ENCODE measurements at places on chromosomes 3 and 15.

DNA sequence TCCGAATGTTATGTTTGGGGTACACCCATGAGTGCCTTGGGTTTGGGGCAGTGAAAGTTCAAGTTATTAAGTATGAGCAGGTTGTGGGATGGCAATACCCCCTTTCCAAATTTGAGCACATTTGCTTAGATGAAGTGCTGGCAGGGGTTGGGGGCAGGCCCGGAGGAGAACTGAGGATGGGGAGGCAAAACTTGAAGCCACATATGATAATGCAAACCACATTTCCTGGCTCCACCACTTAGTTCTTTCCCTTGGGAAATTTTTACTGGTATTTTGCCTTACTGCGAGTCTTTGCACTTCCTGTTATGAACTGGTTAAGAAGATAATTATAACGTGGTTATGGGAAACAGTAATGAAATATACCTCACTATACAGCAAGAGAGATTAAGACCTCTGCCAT is 336.0 kb upstream of the ONECUT1 start:
- no peak for DNase-seq

GRCh38 chr3:46892285-46893145 is 15.0 kb downstream of the PTH1R start:
- DNase-seq: no peak

DNA sequence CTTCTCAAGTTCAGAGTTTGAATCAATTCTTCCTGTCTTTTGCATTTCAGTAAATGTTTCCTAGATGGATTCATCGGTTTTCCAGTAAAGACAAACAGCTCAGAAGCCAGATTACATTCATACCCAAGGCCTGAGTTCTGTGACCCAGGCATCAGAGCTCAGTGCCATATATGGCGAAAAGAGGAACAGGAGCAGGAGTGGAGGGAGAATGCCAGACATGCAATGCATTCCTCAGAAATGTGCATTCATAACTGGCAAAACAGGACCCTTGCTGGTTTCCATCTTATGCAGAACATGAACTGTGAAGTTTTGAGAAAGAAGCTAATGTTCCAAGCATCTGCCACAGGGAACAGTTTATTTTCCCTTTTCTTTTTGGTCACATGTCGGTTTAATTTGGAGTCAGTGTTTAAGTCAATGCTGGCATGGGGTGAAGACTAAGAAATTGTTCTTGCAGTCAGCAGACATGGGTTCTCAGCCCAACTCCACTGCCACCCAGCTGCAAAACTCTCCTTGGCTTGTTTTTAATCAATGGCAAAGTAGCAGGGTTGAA is 116.5 kb downstream of the LPP start:
- DNase-seq: no peak

GRCh38 chr15:87954793-87955192 is 301.7 kb downstream of the NTRK3 start:
- DNase-seq: no peak

- no peak for DNase-seq
These were observed 328.0 kb upstream of the DNAJC19 start for GRCh38 chr3:181317508-181317907.

DNA sequence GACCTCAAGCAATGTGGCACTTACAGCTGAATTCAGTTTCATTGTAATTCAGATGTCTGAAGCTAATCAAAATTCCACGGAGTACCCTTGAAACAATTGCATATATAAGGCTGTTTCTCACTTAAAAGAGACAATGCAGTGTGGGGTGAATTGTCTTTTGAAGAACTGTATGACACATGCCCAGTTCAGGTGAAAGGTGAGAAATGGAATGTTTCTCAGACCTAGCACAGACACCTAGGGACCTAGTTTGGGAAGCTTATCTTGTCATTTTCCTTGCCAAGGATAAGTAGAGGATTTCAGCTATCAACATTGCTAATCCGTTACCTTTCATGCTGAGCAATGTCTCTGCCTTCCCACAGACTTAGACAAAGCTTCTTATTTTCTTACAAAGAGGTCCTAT is 36.3 kb downstream of the MBNL1 start:
- no peak for DNase-seq

DNA sequence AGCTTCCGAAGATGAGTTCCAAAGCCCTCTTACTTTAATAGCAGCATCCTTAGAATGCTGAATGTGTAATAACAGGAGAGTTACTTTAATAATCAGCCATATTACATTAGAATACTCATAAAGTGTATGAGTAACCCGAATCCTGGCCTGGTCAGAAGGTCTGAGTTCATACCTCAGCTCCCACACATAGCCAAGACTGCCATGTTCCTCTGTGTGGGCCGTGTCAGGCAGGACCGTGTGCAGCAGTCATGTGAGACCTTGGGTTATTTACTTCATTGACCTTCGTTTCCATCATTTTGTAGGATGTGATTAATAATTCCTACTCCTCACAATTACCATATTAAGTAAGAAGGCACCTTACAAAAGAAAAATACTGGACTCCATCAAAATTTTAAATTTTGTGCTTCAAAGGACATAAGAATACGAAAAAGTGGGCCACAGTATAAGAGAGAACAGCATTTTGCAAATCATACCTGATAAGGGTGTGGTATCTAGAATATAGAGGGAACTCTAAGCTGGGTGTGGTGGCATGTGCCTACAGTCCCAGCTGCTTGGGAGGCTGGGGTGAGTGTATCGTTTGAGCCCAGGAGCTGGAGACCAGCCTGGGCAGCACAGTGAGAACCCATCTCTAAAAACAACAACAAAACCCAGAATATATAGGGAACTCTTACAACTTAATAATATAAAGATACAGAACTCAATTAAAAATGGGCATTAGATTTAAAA is 163.4 kb downstream of the ATG7 start:
- DNase-seq: no peak

DNA sequence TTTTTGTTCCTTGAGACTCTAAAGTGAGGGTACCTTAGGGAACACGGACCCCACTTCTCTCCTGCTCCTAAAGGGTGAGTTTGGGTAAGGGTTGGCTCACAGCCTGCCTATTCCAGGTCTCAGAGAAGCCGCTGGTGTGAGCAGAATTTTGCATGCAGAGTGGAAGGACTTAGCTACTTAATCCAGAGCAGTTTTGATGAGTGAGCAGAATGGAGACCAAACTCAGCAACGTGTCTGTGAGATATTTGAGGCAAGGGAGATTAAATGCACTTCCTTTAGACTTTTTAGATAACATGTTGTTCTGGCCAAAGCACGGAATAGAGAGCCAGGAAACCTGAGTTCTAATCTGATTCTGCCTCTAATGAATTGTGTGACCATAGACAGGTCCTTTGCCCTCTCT is 5.1 kb downstream of the SLC24A1 start:
- no peak for DNase-seq

- no peak for DNase-seq
These were observed 248.8 kb downstream of the NSUN3 start for GRCh38 chr3:94311651-94312050.

DNA sequence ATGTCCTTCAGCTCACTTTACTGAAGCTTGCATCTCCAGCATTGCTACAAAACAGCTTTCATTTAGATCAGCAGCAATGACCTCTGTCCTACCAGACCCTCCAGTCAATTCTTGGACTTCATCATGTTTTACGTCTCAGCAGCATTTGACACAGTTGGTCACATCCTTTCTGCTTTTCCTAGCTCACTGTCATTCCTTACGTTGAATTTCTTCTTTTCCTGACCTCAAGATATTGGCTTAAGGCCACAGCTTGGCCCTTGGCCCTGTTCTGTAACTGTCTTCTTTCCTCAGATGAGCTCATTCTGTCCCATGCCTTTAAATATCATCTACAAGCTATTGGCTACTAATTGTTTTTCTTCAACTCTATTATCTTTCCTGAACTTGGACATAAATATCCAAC is 576.2 kb upstream of the KCNMB2 start:
- no peak for DNase-seq

GRCh38 chr3:59268170-59268569 is 218.3 kb upstream of the CFAP20DC start:
- no peak for DNase-seq

- DNase-seq: no peak
These were observed 354 bp upstream of the KLHL24 start for GRCh38 chr3:183635107-183635430.

DNA sequence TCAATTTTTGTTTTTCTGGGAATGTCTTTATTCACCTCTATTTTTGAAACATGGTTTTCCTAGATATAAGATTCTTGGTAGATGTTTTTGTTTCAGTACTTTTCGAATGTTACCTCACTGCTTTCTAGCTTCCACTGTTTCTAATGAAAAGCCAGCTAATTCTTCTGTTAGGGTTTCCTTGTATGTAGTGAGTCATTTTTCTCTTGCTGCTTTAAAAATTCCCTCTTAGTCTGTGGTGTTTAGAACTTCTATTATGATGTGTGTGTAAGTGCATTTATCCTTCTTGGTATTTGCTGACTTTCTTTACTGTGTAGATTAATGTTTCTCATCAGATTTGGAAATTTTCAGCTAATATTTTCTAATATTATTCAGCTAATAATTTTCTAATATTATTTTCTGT is 151.1 kb upstream of the OSTN start:
- no peak for DNase-seq

DNA sequence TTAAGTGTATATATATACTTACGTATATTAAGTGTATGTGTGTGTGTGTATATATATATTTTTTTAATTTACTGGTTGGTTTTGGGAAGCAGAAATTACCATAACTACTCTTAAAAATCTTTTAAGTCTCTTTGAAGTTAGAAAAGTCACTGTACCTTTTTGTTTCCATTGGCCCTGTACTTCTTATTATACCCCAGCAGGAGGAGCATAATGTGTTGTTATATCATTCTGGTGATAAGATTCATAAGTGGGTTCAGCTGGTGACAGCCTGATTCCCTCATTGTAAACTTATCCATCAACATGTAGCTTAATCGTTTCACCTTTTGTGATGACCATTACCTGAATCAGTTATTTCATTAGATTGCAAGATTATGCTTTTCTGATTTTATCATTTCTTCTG is 30.8 kb downstream of the MLH1 start:
- peak; percentile 13 for DNase-seq

DNA sequence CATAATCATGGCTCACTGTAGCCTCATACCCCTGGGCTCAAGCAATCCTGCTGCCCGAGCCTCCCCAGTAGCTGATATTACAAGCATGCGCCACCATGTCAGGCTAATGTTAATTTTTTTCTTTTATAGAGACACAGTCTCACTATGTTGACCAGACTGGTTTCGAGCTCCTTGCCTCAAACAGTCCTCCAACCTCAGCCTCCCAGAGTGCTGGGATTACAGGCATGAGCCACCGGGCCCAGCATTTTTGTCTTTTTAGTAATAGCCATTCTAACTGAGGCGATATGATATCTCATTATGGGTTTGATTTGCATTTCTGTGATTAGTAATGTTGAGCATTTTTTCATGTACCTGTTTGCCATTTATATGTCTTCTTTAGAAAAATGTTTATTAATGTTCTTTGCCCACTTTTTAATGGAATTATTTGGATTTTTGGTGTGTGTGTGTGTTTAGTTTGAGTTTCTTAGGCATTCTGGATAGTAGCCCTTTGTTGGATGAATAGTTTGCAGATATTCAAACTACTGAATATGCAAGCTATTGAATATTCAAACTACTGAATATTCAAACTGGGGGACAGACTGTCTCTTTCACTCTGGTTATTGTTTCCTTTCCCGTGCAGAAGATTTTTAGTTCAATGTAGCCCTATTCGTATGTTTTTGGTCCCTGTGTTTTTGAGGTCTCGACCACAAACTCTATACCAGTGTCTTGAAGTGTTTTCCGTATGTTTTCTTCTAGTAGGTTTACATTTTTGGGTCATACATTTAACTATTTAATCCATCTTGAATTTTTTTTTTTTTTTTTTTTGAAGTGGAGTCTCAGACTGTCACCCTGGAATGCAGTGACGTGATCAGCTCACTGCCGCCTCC is 39.2 kb downstream of the CCDC66 start:
- no peak for DNase-seq

GRCh38 chr3:184745526-184745925 is 33.7 kb upstream of the MAGEF1 start:
- no peak for DNase-seq

GRCh38 chr3:118587037-118587741 is 447.5 kb downstream of the IGSF11 start:
- no peak for DNase-seq

DNA sequence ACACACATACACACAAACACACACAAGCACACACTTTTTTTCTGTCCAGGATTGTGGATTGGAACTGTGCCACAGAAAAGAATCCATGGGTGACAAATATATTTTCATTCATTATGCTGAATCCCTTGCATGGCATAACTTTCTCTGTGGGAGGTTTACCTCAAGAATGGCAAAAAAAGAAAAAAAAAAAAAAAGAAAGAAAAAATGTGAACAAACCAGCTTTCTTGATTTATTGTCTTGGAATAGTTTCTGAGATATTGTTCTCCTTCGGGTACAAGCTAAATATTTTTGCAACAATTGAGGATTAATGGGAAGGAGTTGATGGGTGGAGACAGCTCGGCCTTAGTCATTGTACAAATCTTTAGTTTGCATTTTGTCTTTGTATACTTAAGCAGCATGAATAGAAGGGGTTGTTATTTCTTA is 153.1 kb downstream of the GMNC start:
- no peak for DNase-seq

DNA sequence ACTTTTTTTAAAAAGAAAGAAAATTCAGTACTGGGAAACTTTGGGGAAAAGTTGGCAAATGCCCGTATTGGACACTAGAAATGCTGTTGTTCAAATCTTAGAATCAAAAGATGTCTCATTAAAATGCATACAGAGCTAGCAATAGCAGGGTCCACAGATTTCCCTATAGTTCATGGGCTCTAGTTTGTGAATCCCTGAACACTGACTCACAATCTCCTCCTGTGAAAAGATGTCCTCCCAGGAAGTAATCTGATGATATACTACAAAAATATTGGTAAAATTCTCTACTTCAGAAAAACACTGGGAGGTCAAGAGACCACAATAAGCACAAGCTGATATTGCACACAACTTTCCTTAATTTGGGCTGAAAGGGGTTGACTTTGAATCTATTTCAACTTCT is 568.4 kb upstream of the ZNF385D start:
- DNase-seq: no peak

- no peak for DNase-seq
These were observed 154.2 kb downstream of the IMPG2 start for GRCh38 chr3:101166150-101166549.

GRCh38 chr15:40471105-40471807 is 472 bp downstream of the CHST14 start:
- no peak for DNase-seq

- DNase-seq: no peak
These were observed 98.0 kb upstream of the ABHD17C start for GRCh38 chr15:80597076-80597475.

DNA sequence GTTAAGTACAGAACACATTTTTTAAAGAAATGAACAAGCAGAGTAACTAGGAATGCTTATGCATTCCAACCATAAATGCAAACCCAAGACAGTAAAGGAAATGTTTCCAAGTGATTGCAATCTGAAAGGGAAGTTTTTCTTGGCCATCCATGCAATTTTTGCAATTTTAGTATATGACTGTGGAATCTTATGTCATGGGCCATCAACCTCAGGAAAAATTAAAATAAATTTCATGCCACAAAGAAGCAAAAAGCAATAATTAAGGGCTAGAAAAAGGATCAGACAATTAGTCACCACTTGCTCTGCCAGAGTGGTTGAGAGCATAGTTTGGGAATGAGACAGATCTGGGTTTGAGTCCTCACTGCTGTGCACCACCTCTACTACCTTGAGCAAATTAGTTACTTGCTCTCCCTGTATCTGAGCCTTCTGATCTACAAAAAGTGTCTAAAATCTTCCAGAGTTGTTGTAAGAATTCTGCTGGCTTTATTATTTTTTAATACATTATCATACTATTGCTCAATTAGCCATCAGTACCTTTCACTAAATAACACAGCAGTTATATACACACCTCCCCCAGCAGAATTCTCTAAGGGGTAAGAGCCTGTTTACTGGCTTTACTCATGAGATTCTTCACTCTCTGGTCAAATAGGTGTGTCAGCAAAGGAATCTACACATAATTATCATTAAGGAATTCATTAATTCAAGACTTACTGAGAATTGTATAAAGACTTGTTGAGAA is 49.7 kb upstream of the FBN1 start:
- no peak for DNase-seq
